ENCODE measurements at places on chromosomes 1 and 21.
A peak's percentile ranks its signal among the peaks of the same experiment; 100 is the strongest.

GRCh38 chr1:58409336-58409735 is 137.2 kb downstream of the OMA1 start:
- DNase-seq: no peak

- no peak for DNase-seq
Observed at GRCh38 chr1:85838238-85838637, 130.0 kb upstream of the ZNHIT6 start.

- no peak for DNase-seq
Observed at GRCh38 chr1:203453016-203453415, 22.6 kb upstream of the PRELP start.

GRCh38 chr21:40840401-40841125 is 6.4 kb downstream of the DSCAM start:
- no peak for DNase-seq

DNA sequence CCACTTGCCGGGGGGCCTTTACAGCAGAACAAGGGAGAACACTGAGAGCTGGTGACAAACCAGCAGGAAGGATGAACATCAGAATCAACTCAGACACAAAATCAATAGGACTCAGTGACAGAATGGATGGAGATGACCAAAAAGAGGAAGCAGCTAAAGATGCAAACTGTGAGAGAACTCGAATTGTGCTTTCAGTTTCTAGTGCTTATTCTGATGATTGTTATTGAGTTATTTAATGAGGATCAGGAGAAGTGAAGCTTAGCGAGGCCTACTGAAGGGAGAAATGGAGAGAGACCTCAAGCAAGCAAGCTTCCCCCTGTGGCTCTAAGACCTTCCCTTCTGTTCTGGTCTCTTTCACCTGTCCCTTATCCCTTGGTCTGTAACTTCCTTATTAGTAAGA is 30.3 kb upstream of the TMEM125 start:
- DNase-seq: no peak

DNA sequence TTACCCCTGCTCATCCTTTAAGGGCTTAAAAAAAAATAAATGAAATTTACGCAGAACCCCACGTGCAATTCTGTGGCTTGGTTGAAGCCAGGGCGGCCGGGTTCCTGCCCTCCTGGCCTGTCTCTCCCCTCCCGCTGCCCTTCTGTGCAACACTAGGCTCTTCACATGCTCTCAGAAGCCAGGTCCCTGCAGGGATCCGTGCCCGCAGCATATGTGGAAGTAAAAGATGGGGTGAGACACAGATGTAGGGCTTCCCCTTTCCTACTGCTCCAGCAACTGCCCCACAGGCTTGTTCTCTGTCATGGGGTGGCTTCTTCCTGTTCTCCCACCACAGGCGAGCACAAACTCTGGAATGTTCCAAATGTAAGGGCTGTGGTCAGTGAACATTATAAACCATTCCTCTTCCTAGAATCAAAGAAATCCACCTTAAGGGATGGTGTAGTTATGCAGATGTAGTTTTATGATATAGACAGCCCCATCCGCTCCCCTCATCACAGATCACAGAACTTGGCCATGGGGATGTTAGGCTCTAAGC is 535.4 kb downstream of the KIF26B start:
- DNase-seq: no peak

GRCh38 chr1:3109355-3109754 is 40.4 kb downstream of the PRDM16 start:
- DNase-seq: no peak

- DNase-seq: no peak
Observed at GRCh38 chr1:69929308-69930057, 275.9 kb downstream of the LRRC40 start.

DNA sequence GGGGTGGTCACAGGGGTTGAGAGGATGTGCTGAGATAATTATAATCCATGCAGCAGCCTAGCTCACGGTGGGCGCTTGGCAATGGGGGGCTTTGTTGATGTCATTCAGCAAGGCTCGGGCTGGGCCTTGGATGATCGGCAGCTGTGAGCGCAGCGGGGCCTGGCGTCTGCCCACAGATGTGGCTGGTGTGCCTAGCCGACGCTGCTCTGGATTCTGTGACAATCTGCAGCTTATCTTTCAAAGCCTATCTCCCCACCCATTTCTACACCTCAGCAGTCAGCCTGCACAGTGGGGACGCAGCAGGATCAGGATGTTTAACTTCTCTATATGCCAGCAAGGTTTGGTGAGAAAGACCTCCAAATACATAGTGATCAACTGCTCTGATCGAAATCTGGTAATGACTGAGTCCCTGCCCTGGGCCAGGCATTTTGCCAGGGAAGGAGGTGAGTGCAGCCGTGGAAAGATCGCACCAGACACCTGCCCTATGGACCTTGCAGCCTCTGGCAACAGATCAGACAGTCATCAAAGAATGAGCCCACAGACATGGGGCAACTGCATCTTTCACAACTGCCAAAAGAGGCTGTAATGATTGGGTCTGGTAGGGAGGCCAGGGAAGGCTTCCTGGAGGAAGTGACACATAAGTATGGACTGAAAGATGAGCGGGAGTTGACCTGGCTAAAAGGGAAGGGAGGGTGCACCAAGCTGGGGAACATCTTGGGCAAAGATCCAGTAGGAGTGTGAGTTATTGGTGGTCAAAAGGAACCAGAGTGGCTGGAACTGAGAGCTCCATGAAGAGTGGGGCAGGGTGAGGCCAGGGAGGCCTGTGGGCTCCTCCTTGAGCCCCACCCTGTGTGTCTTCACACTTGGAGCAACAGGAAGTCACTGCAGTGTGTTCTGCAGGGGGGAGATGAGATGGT is 35.3 kb downstream of the EPHB2 start:
- peak; percentile 81 for DNase-seq

DNA sequence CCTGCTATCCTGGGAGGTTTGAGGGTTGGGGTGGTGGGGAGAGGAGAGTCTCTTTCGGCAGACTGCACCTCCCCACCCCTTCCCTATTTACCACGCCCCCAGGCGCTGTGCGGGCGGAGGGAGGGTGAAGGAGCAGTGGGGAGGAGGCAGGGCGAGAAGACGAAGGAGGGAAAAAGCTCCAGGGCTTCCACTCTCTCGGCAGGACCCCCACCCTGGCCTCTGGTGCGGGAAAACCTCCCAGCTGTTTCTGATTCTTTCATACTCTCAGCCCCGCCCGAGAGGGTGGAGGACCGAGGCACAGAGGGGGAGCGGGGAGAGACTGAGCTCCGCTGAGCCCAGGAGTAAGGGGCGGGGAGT is 866 bp upstream of the WNT2B start:
- DNase-seq: no peak

DNA sequence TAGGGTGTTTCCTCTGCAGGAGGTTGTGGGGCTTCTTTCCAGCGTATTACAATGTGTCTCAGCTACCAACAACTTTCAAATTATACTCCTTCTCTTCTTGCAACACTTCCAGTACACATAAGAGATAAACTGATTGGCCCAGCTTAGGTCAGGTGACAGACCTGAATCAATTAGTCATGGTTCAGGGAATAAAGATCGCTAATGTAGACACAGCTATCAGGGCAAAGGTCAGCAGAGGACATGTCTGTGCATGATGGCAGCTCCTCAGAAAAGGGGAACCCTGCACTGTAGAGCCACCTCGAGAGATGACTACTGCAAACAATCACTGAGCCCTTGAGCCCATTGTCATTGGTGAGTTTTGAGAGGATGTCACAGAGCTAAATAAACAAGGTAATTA is 36.8 kb upstream of the PKN2 start:
- no peak for DNase-seq

- DNase-seq: no peak
Observed at GRCh38 chr1:189859385-189859977, 618.2 kb downstream of the BRINP3 start.

DNA sequence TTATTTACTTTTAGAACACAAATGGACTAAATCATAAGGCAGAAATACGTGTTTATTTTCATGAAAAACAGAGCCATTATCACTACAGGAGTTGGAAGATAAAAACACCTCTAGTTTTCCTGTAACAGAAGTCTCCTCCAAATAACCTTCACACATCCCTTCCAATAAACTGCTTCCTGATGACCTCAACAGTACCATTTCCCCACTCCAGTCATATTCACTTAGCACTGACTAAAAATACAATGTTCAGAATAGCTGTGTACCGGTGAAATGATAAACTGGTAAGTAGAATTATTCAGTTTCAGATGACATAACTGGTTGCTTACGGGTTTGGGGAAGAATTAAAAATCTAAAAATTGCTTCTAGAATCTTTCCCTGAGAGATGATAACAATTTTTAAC is 137.9 kb downstream of the DENND1B start:
- DNase-seq: no peak

- no peak for DNase-seq
Observed at GRCh38 chr1:37038227-37039093, 4.1 kb upstream of the GRIK3 start.

DNA sequence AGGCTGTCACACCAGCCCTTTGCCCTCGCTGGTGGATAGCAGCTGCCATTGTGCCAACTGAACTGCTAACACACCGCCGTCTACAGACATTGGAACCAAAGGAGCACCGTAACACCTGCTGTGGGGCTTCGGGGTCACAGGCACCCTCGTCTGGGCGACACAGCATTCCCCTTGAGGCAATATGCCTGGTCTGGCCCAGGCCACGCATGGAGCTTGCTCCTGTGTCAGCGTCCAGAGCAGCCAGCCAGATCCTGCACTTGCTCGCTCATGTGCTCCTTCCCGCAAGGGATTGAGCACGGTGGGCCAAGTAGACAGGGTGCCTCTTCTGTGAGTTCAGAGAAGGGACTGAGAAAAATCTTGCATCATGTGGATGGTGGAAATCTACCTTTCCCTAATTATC is 314.6 kb upstream of the PLD5 start:
- DNase-seq: no peak

GRCh38 chr1:119225265-119225664 is 84.8 kb upstream of the WARS2 start:
- DNase-seq: no peak

DNA sequence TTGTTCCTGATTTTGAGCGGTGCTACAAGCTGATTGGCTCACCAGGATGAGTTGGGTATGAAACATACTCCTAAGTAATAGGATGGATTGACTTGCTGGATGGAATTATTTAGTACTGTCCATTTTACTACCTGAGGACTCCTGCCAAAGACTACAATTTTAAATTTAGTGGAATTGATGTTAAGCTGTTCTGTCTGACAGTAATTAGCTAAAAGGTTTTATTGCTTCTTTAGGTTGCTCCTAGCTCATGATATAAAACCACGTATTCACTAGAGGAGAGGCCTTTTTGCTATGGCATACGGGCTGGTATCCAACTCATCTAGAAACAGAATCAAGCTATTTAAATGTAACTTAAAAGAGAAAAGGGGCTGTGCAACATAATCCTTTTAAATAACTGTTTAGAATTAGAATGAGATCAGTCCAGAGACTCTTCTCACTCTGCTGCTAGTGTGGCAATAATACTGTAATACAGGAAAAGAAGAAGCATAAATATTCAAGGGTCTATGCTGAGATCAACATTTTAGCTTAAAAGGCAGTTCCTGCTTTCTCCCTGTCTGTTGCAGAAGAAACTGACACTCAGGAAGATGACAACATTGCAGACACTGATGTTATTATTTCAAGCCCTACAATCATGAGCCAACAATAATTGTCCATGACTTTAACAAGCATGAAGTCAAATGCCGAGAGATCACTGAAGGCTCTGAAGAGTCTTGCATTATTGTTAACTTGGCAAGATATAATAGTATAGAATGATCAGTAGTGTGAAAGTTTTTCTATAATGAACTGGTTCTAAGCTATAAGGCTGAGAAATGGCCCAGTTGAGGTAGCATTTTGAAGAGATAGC is 258.7 kb upstream of the ADGRL4 start:
- DNase-seq: no peak

- no peak for DNase-seq
Observed at GRCh38 chr1:103859721-103860120, 110.0 kb downstream of the AMY1C start.

DNA sequence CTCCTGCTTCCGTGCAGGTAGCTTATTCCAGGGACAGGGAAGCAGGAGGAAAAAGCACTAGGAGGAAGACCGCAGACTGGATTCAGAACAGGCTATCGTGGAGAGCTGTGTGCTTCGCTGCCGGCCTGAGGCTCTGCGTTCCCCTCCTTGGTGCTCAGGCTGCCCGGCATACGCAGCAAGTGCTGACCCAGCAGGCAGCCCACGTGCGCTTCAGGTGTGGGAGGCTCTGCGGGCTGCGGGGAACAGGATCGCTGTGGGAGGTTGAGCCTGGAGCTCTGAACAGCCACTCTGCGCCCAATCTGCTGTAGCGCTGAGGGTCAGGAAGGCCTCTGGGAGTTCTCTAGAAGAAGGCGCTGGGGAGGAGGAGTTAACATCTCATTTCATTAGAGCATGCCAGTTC is 27.9 kb downstream of the DOP1B start:
- DNase-seq: no peak

- no peak for DNase-seq
Observed at GRCh38 chr1:94132111-94132510, 11.2 kb upstream of the ABCA4 start.

DNA sequence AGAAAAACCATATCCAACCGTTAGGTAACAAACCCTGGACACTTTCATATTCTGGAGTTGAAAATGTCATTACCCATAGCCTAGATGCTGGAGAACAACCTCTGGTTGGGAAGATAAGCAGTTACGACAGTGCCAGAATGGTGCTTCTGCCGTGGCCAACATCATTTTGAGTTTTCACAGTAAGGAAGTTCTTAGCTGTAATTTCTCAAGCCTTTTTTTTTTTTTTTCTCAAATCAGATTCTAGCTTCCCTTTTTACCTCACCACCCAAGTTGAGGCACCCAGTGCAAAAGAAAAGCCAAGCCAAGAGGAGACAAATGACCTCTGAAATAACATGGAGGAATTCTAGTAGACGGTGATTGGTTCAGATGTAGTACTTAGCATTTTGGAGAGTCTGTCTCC is 21.8 kb downstream of the PPT1 start:
- no peak for DNase-seq

DNA sequence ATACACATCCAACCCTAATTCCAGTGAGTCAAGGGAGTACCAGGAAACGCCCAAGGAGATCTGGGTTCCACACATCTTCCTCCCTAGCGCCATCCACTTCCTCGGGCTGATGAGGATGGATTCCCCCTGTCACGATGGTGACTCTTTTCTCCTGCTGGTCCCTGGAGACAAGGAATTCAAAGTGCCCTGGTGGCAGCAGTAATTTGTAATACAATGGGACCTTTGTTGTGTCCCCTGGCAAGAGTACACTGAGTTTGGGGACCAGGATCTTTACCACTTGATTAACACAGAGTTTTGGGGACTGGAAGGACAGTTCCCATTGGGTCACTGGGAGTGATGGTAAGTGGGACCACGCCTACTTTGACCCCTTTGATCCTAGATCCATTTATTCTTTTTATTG is 9.4 kb upstream of the JAK1 start:
- DNase-seq: no peak
